ENCODE measurements at places on chromosomes 12 and 14.

GRCh38 chr14:90567991-90568390 is 171.2 kb downstream of the CALM1 start:
- peak; percentile 97 for DNase-seq

DNA sequence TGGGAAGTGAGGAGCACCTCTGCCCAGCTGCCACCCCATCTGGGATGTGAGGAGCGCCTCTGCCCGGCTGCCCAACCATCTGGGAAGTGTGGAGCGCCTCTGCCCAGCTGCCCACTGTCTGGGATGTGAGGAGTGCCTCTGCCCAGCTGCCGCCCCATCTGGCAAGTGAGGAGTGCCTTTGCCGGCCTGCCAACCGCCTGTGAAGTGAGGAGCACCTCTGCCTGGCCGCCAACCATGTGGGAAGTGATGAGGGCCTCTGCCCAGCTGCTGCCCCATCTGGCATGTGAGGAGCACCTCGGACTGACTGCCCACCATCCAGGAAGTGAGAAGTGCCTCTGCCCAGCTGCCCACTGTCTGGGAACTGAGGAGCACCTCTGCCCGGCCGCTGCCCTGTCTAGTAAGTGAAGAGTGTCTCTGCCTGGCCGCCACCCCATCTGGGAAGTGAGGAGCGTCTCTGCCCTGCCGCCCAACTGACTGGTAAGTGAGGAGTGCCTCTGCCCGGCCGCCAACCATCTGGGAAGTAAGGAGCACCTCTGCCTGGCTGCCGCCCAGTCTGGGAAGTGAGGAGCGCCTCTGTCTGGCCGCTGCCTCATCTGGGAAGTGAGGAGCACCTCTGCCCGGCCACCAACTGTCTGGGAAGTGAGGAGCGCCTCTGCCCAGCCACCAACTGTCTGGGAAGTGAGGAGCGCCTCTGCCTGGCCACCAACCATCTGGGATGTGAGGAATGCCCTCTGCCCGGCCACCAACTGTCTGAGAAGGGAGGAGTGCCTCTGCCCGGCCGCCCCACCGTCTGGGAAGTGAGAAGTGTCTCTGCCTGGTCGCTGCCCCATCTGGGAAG is 22.6 kb downstream of the FAR2 start:
- no peak for DNase-seq

- peak; percentile 79 for DNase-seq
Measured at GRCh38 chr12:57069523-57069922, 9.1 kb downstream of the NEMP1 start.

DNA sequence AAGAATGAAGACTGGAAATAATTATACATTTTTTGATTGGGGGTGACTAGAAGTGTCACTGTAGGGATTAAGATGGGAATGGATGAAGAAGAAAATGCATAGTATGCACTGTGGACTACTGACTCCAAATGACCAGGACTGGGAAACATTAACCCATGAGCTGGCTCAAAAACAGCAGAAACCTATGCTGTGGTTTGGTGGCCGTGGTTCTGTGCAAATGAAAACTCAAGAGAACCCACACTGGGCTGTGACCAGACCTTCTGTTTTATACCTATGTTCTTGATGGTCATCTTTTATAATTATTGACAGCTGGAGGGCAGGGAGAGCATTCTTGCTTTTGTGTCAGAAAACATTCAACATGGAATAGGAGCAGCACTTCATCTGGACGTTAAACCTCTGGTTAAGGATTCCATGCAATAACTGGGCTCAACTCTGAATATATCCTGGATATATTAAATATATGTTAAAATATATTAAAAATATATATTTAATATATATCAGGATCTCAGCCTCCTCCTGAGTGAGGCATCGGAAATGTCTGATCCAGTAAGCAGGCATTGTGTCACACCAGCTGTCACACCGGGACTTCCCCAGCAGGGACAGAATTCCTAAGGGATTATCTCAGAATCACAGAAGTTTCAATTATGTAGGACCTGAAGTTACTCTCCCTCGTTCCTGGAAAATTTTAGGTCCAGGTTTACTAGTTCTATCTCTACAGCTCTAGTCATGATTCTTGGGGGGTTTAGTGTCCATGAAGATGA is 48.5 kb downstream of the BBS10 start:
- DNase-seq = no peak

GRCh38 chr12:51793201-51793600 is 55.3 kb downstream of the FIGNL2 start:
- no peak for DNase-seq

DNA sequence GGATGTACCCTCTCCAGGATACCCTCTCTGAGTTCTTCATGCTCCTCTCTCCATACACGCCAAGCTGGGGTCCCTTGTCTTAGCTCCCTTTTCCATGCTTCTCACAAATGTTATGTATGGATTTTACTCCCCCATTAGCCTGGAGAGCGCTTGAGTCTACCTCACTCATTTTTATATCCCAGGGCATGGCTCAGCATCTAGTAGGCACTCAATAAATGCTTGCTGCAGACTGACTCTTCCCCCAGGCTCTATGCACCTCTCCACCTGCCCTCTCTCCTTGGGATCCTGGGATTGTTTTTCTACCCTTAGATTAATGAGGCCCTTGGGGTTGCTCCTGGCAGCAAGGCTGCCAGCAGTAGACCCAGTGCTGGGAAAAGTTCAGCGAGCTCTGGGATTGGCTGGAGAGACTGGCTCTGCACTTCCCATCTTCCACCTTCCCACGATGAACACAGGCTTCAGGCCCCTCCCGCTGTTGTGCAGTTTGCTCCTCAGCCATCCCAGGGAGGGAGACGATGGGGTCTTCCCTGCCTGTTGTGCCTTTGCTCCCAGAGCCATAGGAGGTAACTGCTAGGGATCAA is 2.2 kb downstream of the NRIP2 start:
- no peak for DNase-seq

- no peak for DNase-seq
Measured at GRCh38 chr14:54928216-54928615, 25.6 kb upstream of the GCH1 start.

DNA sequence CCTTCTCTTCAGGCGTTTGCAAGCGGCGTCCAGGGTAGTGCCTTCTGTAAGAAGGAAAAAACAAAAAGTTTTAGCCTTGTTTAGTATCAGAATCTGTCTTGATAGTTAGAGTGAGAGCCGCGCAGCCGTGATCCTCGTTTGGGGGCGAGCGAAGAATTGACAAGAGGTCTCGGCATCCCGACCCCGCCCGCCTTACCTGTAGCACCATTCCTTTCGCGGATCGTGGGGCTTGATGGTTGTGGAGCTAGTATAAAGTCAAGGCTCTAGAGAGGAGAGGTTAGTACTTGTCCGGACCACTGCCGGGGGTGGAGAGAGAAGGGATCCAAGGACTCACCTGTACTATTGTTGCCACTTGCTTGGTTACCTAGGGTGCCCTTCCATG is 494 bp downstream of the TMTC3 start:
- DNase-seq = no peak

GRCh38 chr14:77424862-77425261 is 1.5 kb upstream of the NOXRED1 start:
- DNase-seq = no peak

DNA sequence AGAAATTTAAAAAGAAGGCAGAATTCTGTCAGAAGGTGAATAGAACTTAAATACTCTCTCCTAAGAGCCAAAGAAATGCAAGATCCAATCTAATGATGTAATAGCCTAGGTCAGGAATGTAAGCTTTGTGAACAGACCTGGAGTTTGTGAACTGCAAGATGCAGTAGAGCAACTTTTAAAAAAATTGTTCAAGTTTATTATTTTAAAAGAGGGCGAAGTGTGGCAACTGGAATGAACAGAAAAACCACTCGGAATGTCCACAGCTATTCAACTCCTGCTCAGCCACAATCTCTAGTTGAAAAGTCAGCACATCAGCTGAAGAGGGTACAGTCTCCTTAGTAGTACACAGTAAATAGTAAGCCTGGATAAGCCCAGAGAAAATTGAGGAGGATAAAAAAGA is 228.8 kb downstream of the PPFIA2 start:
- no peak for DNase-seq

DNA sequence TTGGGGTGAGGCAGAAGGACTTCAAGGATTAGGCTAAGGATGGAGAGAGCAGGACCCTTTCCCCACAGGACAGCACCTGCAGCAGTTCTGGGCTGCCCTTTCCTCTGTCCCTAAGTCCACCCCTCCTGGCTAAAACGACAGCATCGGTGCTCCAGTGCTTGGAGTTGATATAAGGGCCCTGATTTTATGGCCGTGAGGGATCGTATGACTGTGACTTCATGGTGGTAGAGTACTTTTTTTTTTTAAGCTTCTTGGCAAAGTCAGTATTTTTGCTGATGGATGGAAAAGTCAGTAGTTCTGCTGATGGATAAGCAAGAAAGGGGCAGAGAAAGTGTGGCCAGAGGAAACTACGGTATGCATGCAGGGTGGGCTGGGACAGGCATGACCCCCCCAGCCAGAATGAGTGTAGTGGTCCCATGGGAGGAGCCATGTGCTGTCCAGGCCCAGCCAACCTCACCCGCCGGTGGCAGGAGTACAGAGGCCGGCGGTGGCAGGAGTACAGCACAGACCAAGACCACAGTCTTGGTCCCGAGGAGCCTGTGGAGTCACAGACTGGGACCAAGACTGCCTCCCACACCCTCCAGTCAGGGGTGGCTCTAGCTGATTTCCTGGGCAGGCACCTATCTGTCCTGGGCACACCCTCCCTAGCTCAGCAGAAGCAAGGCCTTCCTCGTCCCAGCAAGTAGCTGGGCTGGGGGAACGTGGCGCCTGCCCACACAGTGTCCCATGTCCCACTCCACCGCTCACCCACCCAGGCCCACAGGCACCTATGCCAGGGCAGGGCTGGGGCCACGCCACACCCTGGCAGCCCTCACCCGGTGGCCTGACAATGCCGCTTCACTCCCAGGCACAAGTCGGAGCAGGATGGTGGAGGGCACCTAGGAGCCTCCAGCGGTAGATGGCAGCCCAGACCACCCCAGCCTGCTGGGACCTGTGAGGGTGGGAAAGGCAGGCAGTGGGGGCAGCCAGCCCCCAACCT is 46.3 kb downstream of the CCDC88C start:
- DNase-seq = no peak

DNA sequence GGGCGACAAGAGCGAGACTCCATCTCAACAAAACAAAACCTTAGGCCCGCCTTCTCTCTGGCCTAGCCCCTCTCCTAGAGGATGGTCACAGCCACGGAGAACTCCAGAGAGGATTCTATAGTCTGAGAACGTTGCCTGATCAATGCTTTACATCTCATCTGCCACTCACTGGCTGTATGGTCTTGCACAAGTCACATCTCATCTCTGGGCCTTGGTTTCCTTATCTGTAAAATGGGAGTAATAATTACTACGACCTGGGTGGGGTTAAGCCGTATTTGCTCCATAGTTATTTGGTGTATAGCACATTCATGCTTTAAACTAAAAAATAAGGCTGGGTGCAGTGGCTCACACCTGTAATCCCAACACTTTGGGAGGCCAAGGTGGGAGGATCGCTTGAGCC is 8.5 kb downstream of the TRPV4 start:
- no peak for DNase-seq

DNA sequence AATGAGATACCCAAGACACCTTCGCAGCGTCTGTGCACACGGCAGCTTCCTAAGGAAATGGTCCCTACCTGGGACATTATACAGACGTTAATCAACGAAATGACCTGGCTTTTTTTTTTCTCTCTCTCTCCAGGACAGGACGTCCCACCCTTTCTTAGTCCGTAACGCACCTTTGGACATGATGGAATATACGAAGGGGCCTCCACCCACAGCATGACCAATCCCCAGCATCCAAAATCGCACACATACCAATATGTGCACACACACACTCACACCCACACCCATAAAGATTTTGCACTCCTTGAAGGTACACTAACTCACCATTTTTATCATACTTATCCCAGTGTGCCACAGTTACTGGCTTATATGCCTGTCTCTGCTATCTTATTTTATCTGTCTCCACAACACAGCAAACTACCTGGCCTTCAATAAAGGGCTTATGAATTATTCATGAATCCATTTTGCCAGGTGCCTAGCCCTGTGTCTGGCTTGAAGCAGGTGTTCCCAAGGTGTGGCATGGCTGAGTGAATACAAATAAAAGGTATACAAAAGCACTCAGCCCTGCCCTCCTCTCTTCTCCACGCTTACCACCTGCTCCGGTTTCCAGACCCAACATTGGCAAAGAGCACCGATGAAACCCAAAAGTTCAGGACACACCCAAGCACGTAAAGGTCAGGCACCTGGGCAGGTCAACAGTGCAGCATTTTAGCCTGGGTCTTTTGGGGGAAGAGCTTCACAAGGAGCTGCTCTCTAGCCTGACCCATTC is 2.2 kb downstream of the SCNN1A start:
- no peak for DNase-seq

GRCh38 chr14:99548255-99548654 is 55.8 kb downstream of the CCDC85C start:
- DNase-seq = no peak

GRCh38 chr12:122875590-122876220 is 20.2 kb downstream of the VPS37B start:
- no peak for DNase-seq

- DNase-seq = no peak
Measured at GRCh38 chr14:76844223-76844622, 18.0 kb downstream of the LRRC74A start.

- DNase-seq = peak; percentile 52
Measured at GRCh38 chr12:123533672-123534643, at the start of gene RILPL1. Gene RILPL1, minus strand, starts transcription at chr12:123533719. Its CDS starts 237 bp downstream, at chr12:123533482.

GRCh38 chr12:7479771-7480170 is 23.8 kb downstream of the CD163 start:
- DNase-seq = peak; percentile 20

DNA sequence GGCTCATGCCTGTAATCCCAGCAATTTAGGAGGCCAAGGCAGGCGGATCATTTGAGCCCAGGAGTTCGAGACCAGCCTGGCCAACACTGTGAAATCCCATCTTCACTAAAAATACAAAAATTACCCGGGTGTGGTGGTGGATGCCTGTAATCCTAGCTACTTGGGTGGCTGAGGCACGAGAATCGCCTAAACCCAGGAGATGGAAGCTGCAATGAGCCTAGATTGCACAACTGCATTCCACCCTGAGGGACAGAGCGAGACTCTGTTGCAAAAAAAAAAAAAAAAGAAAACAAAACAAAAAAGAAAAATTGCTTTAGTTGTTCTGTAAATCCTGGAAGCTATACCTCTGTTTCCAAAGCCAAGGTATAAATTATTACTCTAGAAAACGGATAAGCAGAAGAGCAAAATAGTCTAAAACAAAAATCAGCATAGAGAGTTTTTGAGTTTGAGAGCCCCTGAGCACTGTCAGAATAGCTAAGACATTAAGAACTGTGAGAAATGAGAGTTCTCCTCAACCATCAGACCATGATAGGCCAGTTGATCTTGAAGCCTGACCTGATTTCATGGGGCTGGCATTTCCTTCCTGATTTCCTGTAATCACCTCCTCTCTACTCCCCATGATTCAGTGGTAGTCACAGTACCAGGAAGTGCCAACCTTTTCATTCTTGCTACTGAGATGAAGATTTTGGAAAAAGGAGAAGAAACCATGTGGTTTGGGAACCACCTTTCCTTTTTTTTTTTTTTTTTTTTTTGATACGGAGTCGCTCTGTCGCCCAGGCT is 31.7 kb downstream of the ATP2A2 start:
- DNase-seq = no peak

GRCh38 chr14:102580550-102581110 is 11.8 kb upstream of the RCOR1 start:
- no peak for DNase-seq

- no peak for DNase-seq
Measured at GRCh38 chr14:84273181-84273580, 1256.8 kb upstream of the FLRT2 start.
